Mammary epithelial cell (primary cell): ENCODE measurements at places on chromosomes 13 and 19.

DNA sequence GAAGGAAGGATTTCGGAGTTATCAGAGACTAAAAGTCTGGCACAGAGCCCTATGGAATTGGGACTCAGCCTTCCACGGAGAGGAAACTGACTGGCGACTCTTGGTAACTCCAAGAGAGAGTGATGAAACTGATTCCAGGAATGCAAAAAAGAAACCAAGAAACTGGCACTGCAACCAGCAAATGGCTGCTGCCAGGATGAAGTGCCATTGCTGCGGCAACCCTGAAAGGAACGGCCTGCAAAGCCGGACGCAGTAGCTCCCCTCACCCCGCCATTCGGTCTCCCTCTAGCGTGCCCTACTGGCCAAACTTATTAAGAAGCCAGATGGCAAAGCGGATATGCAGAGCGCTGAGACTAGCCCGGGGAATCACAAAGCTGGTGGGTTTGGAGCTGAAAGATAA, 236.0 kb downstream of the PCDH9 start:
- DNase-seq = peak; percentile 66

- no peak for DNase-seq
Observed at GRCh38 chr13:42567906-42568305, 6.0 kb upstream of the TNFSF11 start.

DNA sequence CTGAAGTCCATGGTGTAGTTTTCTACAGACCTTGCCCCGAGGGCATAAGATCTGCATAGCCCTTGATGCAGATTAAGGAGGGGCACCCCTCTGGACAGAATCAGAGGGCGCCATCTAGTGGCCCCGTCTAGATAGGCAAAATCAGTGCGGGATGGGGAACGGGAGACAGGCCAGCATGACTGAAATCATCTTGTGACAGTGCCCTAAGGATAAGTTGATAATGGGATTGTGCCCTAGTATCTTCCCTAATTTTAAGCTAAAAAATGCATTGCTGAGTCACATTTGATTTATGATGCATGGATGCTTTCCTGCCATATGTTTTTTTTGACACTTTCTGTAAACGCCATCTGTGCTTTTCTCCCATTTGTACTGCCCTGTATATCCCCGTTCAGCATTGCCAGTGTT, 19.0 kb upstream of the GPI start:
- peak; percentile 60 for DNase-seq

DNA sequence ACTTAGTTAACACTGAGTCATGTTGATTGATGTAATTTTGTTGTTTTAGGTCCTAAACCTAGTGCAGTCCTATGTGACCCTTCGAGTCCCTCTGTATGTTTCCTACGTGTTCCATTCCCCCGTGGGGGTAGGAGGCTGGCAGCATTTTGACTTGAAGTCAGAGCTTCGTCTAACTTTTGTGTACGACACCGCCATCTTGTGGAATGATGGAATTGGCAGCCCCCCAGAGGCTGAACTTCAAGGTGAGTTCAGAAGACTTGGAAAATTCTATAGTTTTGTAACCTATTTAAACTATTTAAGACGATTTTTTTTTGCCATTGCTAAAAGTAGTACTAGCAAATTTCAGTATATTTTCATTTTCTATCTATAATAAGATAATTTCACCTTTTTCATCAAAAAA, 117.9 kb downstream of the STOML3 start:
- DNase-seq = peak; percentile 28

DNA sequence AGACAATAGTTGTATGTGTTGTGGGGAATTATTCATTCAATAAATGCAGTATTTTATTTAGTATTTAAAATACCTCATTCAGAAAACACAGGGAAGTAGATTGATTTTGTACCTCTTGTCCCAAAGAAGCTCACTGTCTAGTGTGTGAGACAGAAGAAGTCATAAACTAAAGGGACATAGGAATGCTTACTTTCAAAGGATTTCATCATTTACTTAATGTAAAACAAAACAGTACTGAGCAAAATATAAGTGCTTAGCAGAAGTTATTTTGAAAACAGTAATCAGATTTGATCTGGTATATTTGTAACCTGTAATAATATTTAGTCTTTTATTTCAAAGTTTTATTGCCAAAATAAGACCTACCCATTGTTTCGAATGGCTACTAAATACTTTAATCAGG, 117.9 kb downstream of the TDRD3 start:
- DNase-seq = no peak

GRCh38 chr13:74586847-74587246, 452.6 kb upstream of the KLF12 start:
- no peak for DNase-seq

- DNase-seq = no peak
Observed at GRCh38 chr19:46297700-46298478, 1.0 kb downstream of the HIF3A start.

GRCh38 chr13:28655561-28655960, 3.4 kb upstream of the POMP start:
- DNase-seq = peak; percentile 46

DNA sequence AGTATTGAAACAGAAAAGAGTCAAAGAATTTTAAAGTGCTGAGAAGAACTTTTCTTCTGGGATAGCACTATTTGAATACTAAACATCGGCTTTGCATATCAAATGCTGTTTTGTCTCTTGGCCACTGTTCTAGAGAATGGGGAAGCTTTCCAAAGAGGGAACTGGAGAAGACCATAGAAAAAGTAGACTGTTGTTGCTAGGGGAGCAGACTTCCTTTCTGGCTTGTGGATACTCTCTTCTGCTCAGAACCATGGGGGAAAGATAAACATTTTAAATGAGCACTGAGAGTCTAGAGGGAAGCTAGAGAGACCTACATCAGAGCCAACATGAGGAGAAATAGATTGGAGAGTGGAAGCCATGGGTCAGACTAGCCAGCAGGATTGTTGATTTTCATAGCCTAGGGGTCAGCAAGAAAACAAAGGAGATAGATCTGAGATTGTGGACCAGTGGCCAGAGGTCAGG, 315.7 kb downstream of the KCTD12 start:
- DNase-seq = no peak

GRCh38 chr13:40640845-40641458, 25.5 kb downstream of the FOXO1 start:
- DNase-seq = peak; percentile 82

GRCh38 chr13:96958286-96958891, 35.9 kb downstream of the OXGR1 start:
- peak; percentile 4 for DNase-seq

DNA sequence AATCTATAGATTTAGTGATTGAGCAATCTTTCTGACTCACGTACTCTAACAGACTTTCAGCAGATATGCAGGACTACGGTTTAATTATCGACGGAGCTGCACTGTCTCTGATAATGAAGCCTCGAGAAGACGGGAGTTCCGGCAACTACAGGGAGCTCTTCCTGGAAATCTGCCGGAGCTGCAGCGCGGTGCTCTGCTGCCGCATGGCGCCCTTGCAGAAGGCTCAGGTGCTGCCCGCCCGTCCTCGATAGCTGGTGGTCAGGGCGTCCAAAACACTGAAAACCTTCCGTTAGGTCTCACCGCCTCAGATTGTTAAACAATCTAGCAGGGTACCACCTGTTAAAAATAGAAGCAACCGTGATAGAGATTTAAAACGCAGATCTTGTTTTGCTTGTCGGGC, 113.2 kb upstream of the MCF2L start:
- no peak for DNase-seq

GRCh38 chr19:45528744-45529419, 21.6 kb downstream of the VASP start:
- DNase-seq = no peak

DNA sequence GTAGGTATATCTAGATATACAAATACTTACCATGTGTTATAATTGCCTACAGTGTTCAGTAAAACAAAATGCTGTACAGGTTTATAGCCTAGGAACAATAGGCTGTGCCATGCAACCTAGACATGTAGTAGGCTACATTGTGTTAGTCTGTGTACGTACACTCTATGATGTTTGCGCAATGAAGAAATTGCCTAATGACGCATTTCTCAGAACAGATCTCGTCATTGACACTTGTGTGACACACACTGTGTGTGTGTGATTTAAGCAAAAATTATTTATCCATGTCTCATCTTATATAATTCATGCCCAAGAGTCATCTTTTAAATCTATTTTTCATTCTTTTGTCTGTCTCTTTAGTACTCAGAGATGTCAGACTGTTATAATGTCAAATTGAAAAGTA, 1888.8 kb upstream of the PCDH20 start:
- no peak for DNase-seq

DNA sequence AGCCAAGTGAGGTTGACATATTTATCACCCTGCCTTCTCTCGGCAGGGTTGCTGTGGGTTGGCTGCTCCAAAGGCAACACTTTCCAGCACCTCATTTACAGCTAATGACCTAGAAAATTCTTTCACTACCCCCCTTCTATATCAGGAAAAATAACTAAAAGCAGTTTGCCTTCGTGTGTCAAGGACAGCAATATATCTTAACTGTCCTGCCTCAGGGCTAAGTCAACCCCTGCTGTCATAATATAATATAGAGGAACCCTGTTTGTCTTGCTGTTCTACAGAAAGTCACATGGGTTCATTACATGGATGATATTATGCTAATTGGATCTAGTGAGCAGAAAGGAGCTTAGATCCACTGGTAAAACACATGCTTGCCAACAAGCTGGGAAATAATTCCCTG, 28.1 kb upstream of the USP12 start:
- no peak for DNase-seq

DNA sequence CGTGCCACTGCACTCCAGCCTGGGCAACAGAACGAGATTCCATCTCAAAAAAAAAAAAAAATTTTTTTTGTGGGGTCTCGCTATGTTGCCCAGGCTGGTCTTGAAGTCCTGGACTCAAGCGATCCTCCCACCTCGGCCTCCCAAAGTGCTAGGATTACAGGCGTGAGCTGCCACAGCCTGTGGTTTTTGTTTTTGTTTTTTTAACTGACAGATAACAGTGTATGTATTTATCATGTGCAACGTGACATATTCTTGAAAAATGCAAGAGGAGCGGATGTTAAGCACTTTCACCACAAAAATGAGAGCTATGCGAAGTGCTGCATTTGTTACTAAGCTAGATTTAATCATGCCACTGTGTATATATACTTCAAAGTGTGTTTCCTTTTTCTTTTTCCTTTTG, 49.0 kb downstream of the ARHGEF18 start:
- DNase-seq = peak; percentile 57

DNA sequence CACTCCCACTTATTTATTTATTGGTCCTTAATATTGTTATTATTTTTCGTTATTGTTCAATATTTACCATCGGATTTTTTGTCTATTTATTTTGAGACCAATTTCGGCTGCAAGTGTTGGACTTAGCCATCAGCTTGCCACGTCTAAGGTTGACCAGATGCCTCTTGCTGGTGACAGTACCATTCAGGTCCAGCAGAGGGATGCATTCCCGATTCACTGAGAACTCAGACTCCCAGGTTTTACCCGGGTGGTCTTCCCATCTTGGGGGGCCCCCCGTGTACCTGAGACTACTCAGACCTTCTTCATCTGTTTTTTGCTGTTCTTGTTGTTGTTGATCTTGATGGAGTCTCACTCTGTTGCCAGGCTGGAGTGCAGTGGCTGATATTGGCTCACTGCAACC, 1435.2 kb downstream of the UQCRFS1 start:
- no peak for DNase-seq

DNA sequence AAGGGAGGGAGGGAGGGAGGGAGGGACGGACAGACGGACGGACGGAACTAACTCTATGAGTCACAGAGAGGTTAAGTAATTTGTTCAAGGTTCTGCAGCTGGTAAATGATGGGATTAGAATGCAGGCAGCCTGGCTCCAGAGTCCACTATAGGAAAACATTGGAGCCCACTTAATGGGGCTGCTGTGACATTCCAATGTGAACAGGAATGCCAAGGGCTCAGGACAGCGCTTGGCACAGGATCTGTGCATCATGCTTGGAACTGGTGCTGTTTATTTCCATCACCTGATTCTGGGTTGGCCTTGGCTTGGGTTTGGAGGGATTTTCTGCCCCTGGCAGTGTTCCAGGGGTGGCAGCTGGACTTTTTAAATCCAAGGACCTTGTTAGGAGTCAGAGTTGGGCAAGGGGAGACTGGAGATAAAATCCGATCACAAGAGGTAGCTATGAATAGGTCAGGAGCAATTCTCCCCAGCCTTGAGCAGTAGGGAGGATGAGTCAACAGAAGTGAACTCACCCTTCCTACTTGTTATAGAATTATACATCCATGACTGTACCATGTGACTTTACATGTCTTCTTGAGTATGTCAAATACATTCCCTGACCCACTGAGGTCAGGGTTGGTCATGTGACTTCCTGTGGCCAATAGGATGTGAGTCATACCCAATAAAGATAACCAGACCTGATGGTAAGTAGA, 7.8 kb upstream of the HIF3A start:
- DNase-seq = peak; percentile 94

- DNase-seq = no peak
Observed at GRCh38 chr13:88862095-88862620, 1191.0 kb downstream of the SLITRK5 start.

- DNase-seq = no peak
Observed at GRCh38 chr13:22707946-22708345, 472.8 kb upstream of the SGCG start.

GRCh38 chr19:44647144-44647543, 3.4 kb downstream of the PVR start:
- DNase-seq = no peak

- DNase-seq = no peak
Observed at GRCh38 chr19:48867746-48868113, 687 bp downstream of the PLEKHA4 start.
